Activated T-helper 9 cell treated with anti-CD3 and anti-CD28 coated beads, Interleukin-2, amount 50 U/mL, for 16 hours (primary cell): ENCODE measurements at places on chromosomes 1 and 21.
A peak's percentile ranks its signal among the peaks of the same experiment; 100 is the strongest.

GRCh38 chr1:73500154-73500553 is 697.8 kb downstream of the LRRIQ3 start:
- no peak for DNase-seq

DNA sequence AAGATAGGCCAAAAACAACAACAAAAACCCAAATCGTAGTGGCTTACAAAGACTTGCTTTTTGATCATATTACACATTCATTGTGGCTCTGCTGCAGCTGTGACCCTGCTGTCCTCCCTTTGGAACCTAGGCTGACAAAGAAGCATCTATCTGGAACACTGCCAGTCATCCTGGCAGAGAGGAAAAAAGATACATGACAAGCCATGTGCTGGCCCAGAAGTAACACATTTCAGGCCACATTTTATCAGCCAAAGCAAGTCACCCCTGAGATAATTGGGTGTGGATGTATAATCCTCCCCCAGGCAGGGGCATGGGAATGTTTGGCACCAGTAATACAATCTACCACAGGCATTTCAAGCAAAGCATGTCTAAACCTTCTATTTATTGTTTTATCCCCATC is 37.2 kb upstream of the AGO1 start:
- no peak for DNase-seq

DNA sequence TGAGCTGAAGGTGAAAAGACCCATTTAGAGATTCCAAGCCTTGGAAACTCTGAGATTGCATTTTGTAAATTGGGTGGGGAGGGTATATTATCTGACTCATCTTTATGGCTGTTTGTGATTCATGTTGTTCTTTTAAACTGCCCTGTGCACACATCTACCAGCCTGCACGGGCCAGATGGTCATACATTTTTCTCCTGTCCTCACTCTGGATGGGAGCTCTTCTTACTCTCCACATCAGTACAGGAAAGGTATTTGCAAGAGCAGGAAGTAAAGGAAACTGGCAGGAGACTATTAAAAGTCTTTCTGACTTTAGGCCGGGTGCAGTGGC is 14.3 kb upstream of the NMNAT2 start:
- DNase-seq = no peak

DNA sequence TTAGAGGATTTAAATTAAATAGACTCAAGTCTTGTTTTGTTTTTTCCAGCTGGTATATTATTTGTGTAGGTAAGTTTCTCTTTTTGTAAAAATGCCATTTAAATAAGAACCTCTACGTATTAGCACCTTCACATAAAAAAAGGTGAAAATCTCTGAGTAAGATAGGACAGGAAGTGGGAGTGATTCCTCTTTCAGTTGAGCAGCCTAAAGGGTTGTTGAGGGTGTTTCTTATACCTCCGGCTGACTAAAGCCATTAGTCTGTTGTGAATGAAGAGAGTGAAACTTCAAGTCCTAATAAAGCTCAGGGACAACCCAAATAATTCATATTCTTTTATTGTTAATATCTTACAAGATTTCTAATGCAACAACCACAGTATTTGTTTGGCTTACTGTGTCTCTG is 188.7 kb downstream of the CHRM3 start:
- no peak for DNase-seq

DNA sequence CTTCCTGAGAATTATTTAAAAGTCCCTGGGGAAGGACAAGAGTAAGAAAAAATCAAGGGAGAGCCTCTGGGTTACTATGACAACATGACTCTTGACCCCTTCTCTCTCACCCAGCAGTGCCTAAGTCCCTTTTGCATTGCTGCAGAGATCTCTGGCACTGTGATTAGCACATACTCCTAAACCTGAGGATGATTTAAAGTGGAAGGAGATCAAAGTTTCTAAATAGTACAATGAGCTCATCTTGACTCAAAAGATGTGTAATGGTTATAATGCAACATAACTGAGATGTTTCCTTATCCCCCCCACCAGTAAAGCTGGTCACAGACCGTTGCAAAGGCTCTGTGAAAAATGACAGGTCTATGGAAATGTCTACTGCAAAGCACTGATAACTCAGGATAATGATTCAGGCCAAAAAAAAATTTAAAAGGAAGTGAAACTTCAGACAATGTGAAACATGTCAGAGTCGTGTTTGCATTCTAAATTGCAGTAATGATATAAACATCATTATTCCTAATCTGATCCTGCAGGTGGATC is 519.2 kb downstream of the KIF26B start:
- DNase-seq = no peak

GRCh38 chr1:228664399-228664914 is 70.8 kb upstream of the RHOU start:
- DNase-seq = peak; percentile 60

DNA sequence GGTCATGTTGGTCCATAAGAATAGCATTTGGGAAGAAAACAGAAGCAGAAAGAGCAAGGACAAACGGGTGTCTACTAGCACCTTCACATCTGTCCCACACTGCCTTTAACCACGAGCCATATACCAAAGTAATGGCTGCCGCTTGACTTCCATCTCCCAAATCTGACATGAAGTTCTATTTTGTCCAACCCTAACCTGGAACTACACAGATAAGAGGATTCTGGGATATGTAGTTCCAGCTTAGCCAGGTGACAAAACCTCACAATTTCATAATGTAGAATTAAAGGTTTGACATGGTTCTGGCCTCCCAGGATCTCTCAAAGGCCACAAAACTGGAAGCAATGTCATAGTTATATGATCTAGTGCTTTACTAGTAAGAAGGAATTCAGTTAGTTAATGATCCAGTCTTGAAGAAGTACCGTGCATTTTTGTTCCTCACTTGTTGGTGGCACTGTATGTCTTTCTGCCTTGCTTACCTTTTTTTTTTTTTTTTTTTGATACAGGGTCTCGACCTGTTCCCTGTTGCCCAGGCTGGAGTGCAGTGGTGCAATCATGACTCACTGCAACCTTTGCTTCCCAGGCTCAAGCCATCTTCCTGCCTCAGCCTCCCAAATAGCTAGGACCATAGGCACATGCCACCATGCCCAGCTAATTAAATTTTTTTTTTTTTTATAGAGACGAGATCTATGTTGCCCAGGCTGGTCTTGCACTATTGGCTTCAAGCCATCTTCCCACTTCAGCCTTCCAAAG is 17.5 kb downstream of the PTGFRN start:
- DNase-seq = no peak

DNA sequence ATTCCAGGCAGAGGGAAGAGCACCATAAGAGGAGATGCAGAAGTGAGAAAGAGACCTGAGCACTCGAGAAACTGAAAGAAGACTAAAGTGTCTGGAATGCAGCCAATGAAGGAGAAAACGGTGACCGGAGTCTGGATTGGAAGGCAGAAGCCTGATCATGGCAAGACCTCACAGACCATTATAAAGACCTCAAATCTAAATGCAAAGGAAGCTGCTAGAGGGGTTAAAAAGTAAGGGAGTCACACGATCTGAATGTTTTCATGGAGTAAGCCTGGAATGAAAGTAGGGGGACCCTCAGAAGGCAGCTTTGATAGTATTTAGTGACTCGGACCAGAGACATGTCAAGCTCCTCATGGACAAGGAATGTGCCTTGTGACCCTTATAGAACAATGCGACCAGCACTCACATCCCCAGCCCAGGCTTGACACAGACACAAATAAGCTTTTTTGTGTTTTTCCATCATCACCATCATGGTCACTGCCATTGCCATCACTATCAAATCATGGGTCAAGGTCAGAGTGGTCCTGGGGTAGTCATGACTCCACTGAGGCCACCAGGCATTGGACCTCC is 183.6 kb downstream of the SEC16B start:
- no peak for DNase-seq

DNA sequence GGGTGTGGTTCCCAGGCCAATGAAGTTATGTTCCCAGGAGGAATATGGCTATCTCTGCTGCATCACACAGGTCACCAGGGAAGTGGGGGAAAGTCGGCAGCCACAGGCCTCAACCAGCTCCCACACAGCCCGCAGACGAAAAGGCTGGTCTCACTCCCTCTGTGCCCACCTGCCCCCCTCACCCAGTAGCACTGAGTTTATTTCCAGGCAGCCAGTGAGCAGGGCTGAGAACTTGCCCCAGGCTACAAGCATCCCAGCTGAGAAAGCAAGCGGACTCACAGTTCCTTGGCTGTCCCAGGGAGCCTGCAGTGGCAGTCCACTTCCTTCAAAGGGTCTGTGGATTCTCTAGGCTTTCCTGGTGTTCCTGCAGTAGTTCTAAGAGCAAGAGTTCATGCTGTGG is 68.9 kb downstream of the SLC5A9 start:
- DNase-seq = no peak

GRCh38 chr1:246142320-246142893 is 364.7 kb downstream of the SMYD3 start:
- DNase-seq = no peak

- no peak for DNase-seq
Observed at GRCh38 chr1:53214376-53214940, 6.0 kb downstream of the CZIB start.

GRCh38 chr21:42655796-42656770 is 2.7 kb downstream of the PDE9A start:
- DNase-seq = no peak

DNA sequence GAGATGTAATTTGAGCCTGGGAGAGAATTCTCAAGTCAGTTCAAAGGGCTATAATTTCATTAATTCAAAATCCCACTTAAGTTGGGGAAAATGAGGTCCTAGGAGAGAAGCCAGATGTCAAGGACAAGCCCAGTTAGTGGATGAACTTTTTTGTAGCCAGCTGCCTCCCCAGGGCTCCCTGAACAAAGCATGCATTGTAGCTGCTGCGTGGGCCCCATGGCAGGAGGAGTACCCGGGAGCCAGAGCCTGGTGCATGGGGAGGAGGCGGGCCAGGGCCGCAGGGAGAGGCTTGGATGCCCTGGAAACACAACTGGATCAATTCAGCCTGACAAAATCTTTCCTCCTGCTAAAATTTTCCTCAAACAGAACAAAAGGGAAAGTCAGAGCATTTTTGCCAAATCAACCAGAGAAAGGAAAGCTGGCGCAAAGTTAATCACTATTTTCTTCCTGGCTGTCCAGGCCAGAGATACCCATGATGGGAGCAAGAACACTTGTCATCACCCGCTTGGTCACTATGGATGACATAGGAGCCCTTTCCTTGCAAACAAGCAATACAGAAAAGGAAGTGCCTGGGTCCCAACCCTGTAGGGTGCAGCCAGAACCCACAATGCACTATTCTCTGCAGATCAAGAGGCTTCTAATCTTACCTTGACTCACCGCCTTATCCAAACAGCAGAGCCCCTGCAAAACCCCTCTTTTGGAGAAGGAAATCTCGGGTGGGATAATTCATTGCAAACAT is 248.1 kb upstream of the RAB4A start:
- no peak for DNase-seq

GRCh38 chr21:45920824-45921600 is 60.6 kb upstream of the COL6A1 start:
- DNase-seq = no peak

DNA sequence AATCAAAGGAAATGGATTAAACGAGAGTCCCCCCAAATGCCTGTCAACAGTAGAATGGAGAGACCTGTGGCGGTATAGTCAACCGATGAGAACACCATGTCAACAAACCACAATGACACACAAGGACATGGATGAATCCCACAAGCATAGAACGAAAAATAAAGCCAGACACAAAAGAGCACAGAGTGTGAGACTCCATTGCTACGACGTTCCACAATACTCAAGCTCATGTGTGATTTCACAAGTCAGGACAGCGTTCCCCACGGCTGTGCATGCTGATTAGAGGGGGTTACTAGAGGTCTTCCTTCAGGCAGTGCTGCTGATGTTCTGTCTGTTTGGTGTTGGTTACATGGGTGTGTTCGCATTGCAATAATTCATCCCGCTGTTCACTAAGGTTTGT is 5.8 kb upstream of the PLA2G2D start:
- DNase-seq = no peak

DNA sequence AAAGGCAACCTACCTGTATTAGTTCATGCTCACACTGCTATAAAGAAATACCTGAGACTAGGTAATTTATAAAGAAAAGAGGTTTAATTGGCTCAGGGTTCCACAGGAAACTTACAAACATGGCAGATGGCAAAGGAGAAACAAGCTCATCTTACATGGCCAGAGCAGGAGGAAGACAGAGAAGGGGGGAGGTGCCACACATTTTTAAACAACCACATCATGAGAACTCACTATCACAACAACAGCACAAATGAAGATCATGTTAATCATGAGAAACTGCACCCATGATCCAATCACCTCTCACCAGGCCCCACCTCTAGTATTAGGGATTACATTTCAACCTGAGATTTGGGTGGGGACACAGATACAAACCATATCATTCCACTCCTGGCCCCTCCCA is 90.6 kb upstream of the KCTD3 start:
- DNase-seq = no peak

- DNase-seq = no peak
Observed at GRCh38 chr1:14083277-14083676, 383.3 kb downstream of the PRDM2 start.

DNA sequence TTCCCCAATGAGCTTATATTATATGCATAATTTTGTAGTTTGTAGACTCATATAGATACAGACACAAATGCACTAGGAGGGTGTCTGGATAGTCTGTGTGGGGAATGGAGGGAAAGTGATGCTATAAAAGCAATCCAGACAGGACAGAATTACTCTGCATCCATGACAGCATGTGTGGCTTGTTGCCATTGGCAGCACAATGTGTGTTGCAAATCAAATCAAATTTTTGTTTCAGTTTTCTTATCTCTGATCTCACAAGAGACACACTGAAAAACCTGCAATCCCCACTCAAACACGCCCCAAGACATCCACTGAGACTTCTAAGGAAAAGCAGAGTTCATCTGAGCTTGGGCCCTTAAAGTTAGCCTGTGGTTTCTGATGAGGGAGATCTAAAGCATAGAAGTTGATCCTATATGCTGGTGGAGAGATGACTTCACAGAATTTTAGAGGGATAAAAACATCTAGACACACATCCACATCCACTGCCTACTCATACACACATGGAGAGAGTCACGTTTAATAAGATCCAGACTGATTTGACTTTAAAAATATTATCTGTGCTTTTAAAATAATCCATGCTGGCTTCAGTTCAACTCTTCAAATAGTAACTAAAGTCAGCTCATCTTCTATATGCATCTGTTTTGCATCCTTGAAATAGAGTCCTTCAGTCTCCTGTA is 313.0 kb upstream of the PLXNA2 start:
- no peak for DNase-seq

DNA sequence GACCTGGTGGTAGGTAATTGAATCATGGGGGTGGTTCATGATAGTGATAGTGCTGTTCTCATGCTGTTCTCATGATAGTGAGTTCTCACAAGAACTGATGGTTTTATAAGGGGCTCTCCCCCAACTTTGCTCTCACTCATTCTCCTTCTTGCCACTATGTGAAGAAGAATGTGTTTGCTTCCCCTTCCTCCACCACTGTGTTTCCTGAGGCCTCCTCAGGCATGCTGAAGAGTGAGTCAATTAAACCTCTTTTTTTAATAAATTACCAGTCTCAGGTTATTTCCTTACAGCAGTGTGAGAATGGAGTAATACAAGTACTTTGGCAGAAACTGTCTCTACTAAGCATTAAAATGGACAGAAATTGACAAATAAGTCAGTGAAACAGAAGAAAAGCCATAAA is 21.6 kb downstream of the RAB3GAP2 start:
- DNase-seq = no peak

- DNase-seq = no peak
Observed at GRCh38 chr1:111812306-111812705, 56.6 kb downstream of the DDX20 start.

- DNase-seq = no peak
Observed at GRCh38 chr1:84756455-84757082, 66.3 kb upstream of the SSX2IP start.

- DNase-seq = no peak
Observed at GRCh38 chr1:12528021-12528852, 89.8 kb downstream of the DHRS3 start.

- no peak for DNase-seq
Observed at GRCh38 chr21:35737899-35738346, 322.4 kb downstream of the SETD4 start.

- DNase-seq = peak; percentile 5
Observed at GRCh38 chr1:108107658-108108057, 92.5 kb downstream of the SLC25A24 start.
